ENCODE measurements at places on chromosomes 2 and 18. TPM values are rescaled to one million over a fixed set of nuclear protein-coding genes. Genes with fewer than 3 reads are reported as not detected.

- no peaks in the 10 kb centered on the region for H3K27me3 ChIP-seq
- no peaks in the 10 kb centered on the region for H3K4me1 ChIP-seq
- DNase-seq: no peak
- no peaks in the 10 kb centered on the region for H3K36me3 ChIP-seq
Measured at GRCh38 chr18:27942706-27943105, 234.2 kb downstream of the CDH2 start.

- H3K27me3 ChIP-seq: no peaks in the 10 kb centered on the region
- H3K4me1 ChIP-seq: no peaks in the 10 kb centered on the region
- H3K36me3 ChIP-seq: no peaks in the 10 kb centered on the region
- no peak for DNase-seq
- no peak overlapping the region for H3K27ac ChIP-seq
Measured at GRCh38 chr2:133421516-133422324, 146.5 kb downstream of the NCKAP5 start.

- no peaks in the 10 kb centered on the region for H3K36me3 ChIP-seq
- no peak for DNase-seq
- H3K4me3 ChIP-seq: no peak overlapping the region
- H3K4me1 ChIP-seq: peaks cover 14% of the 10 kb centered on the region
- H3K27me3 ChIP-seq: no peaks in the 10 kb centered on the region
- no peak overlapping the region for H3K27ac ChIP-seq
Measured at GRCh38 chr2:26302846-26303245, 43.1 kb upstream of the SELENOI start.

DNA sequence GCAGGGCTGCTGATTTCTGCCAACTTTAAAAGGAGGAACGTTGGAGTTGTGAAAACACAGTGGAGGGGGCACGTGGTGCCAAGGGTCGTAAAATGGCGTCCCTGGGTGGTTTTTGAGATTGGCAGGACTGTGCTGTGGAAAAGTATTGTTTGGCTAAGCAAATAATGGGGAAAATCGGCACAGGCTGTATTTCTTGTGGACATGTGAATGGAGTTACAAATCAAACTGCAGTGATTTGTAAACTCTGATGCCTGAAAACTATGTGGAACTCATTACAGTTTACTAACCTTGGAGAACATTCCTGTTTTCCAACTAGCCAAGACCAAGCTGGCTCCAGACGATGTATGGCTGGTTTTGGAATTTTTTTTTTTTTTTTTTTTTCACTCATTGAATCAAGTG is 68.7 kb downstream of the KCTD1 start:
- no peak overlapping the region for H3K27ac ChIP-seq
- no peak overlapping the region for H3K4me3 ChIP-seq
- no peaks in the 10 kb centered on the region for H3K27me3 ChIP-seq
- no peaks in the 10 kb centered on the region for H3K4me1 ChIP-seq
- no peak for DNase-seq
- no peaks in the 10 kb centered on the region for H3K36me3 ChIP-seq

- no peak overlapping the region for H3K4me3 ChIP-seq
- no peaks in the 10 kb centered on the region for H3K36me3 ChIP-seq
- DNase-seq: no peak
Measured at GRCh38 chr2:10556271-10557140, 108.4 kb upstream of the ODC1 start.

DNA sequence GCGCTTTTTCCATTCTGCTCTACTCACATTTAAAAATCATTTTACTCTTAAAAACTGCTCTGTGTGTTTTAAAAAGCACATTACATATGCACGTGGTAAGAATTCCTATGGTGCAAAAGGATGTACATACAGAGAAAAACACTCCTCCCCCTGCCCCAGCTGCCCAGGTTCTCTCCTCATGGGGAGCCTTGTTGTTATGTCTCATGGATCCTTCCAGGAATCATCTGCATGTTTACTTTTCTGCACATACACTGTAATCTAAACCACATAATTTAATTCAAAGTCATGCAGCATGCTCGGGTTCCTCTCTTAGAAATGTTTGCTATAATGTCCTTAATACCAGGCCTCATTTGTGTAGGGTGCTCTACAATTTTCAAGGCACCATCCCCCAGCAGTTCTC is 243.3 kb downstream of the LOXHD1 start:
- no peak overlapping the region for H3K4me3 ChIP-seq
- no peaks in the 10 kb centered on the region for H3K36me3 ChIP-seq
- no peak overlapping the region for H3K27ac ChIP-seq
- no peak for DNase-seq

The ARHGAP15 gene
- 19.2 TPM for total RNA-seq

The SP5 gene
- total RNA-seq: 2.5 TPM

The ADD2 gene
- total RNA-seq: 1.4 TPM

The DPYSL5 gene
- not detected for total RNA-seq
